Activated T-cell treated with anti-CD3 and anti-CD28 coated beads, Interleukin-2, amount 50 U/mL, for 72 hours (primary cell): ENCODE measurements at places on chromosomes 2 and 18. TPM values are rescaled to one million over a fixed set of nuclear protein-coding genes. Genes with fewer than 3 reads are reported as not detected.

The COQ10B gene
- 25.6 TPM for total RNA-seq

The XIRP2 gene
- total RNA-seq = not detected

The OTOF gene
- 1.6 TPM for total RNA-seq

The MPP4 gene
- total RNA-seq = not detected

The C2orf78 gene
- total RNA-seq = not detected

The RUFY4 gene
- total RNA-seq = 1.9 TPM

The C2orf15 gene
- total RNA-seq = 1.9 TPM

The RTP5 gene
- 0.56 TPM for total RNA-seq

The CNGA3 gene
- not detected for total RNA-seq

The ING5 gene
- total RNA-seq = 39.9 TPM

GRCh38 chr18:48336332-48336731 is 72.9 kb downstream of the ZBTB7C start:
- H3K4me1 ChIP-seq = no peaks in the 10 kb centered on the region
- no peaks in the 10 kb centered on the region for H3K36me3 ChIP-seq
- H3K27me3 ChIP-seq = no peaks in the 10 kb centered on the region
- H3K27ac ChIP-seq = no peak overlapping the region

GRCh38 chr2:16151651-16152050 is 211.3 kb downstream of the MYCN start:
- H3K4me3 ChIP-seq = no peak overlapping the region
- DNase-seq = no peak
- H3K27me3 ChIP-seq = peaks cover 8% of the 10 kb centered on the region
- H3K27ac ChIP-seq = no peak overlapping the region
- H3K4me1 ChIP-seq = no peaks in the 10 kb centered on the region

- H3K4me3 ChIP-seq = no peak overlapping the region
- H3K4me1 ChIP-seq = no peaks in the 10 kb centered on the region
- no peaks in the 10 kb centered on the region for H3K36me3 ChIP-seq
- H3K27me3 ChIP-seq = no peaks in the 10 kb centered on the region
- no peak overlapping the region for H3K27ac ChIP-seq
Observed at GRCh38 chr2:236824836-236825235, 255.2 kb downstream of the ACKR3 start.

DNA sequence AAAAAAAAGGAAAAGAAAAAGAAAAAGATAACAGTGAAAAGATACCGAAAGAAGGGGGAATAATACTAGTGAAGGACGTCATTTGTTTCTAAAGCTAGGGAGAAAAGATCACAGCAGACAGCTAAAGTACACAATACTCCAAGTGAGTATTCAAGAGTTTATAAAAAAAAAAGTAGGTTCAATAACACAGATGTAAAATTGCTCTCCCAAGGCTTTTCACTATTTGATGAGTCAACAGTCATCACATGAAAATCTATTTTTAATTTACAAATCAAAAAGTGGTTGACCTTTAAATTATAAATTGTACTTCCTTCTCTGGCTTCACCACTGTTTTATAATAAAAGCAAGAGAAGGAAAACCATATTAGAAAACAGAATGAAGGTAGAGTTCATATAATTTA is 144.0 kb downstream of the ZRANB3 start:
- H3K36me3 ChIP-seq = peaks cover 20% of the 10 kb centered on the region
- no peak for DNase-seq
- H3K27ac ChIP-seq = no peak overlapping the region
- H3K27me3 ChIP-seq = no peaks in the 10 kb centered on the region
- no peaks in the 10 kb centered on the region for H3K4me1 ChIP-seq

- no peak overlapping the region for H3K27ac ChIP-seq
- H3K4me3 ChIP-seq = no peak overlapping the region
- H3K36me3 ChIP-seq = no peaks in the 10 kb centered on the region
- H3K27me3 ChIP-seq = no peaks in the 10 kb centered on the region
- no peaks in the 10 kb centered on the region for H3K4me1 ChIP-seq
Observed at GRCh38 chr2:225937625-225938187, 538.2 kb downstream of the NYAP2 start.

- H3K4me3 ChIP-seq = no peak overlapping the region
- H3K4me1 ChIP-seq = peaks cover 9% of the 10 kb centered on the region
- H3K27ac ChIP-seq = no peak overlapping the region
Observed at GRCh38 chr18:79918615-79919011, 32.8 kb downstream of the SLC66A2 start.

DNA sequence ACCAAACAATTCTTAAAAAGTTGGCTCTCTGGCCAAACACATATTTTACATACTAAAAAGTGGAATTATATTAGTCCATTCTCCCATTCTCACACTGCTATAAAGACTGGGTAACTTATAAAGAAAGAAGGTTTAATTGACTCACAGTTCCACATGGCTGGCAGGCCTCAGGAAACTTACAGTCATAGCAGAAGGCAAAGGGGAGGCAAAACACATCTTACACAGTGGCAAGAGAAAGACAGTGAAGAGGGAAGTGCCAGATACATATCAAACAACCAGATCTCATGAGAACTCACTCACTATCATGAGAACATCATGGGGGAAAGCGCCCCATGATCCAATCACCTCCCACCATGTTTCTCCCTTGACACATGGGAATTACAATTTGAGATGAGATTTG is 42.6 kb downstream of the EDAR start:
- peaks cover 24% of the 10 kb centered on the region for H3K36me3 ChIP-seq
- no peak overlapping the region for H3K27ac ChIP-seq
- peaks cover 10% of the 10 kb centered on the region for H3K4me1 ChIP-seq
- DNase-seq = no peak

GRCh38 chr2:53475321-53475720 is 292.3 kb upstream of the CHAC2 start:
- H3K4me3 ChIP-seq = no peak overlapping the region
- no peaks in the 10 kb centered on the region for H3K36me3 ChIP-seq
- H3K27ac ChIP-seq = no peak overlapping the region

GRCh38 chr2:65940856-65941255 is 494.1 kb upstream of the MEIS1 start:
- no peak overlapping the region for H3K4me3 ChIP-seq
- H3K27ac ChIP-seq = no peak overlapping the region
- H3K27me3 ChIP-seq = no peaks in the 10 kb centered on the region
- no peaks in the 10 kb centered on the region for H3K36me3 ChIP-seq
- H3K4me1 ChIP-seq = no peaks in the 10 kb centered on the region
- DNase-seq = no peak

- H3K36me3 ChIP-seq = no peaks in the 10 kb centered on the region
- no peak for DNase-seq
- no peaks in the 10 kb centered on the region for H3K27me3 ChIP-seq
- no peak overlapping the region for H3K4me3 ChIP-seq
- no peak overlapping the region for H3K27ac ChIP-seq
Observed at GRCh38 chr2:14297340-14297739, 335.2 kb upstream of the LRATD1 start.
